BJ (cell line): ENCODE measurements at places on chromosomes 7 and 10. TPM values are rescaled to one million over a fixed set of nuclear protein-coding genes. Genes with fewer than 3 reads are reported as not detected.

Gene SAMD9L
- polyA plus RNA-seq: 2.0 and 4.8 TPM in 2 replicates

Gene PODXL
- 0.34 and 0.53 TPM in 2 replicates for polyA plus RNA-seq

Gene RAPGEF5
- polyA plus RNA-seq: 0.07 TPM in 1 of 2 replicates, not detected in the other

Gene ZNF736
- 2.9 and 4.7 TPM in 2 replicates for polyA plus RNA-seq

Gene PLA2G12B
- polyA plus RNA-seq: not detected in 2 replicates

DNA sequence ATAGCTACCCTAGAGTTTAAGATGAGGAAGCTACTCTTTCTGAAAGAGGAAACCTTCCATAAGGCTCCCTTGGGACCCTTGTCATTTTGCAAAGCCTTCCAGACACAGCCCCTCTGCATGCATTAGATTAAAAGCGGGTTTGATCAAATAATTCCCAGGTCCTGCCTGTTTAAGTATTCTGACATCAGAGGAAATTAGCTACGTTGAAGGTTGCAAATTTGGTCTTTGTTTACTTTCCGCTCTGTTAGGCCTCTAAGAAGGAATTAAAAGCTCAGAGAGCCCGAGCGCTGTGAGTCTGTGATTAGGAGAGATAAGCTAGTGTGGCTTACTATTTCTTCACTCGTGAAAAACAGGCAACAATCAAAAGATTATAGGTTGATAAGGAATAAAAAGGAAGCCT lies 1.4 kb upstream of the THSD7A start:
- no peak for DNase-seq

DNA sequence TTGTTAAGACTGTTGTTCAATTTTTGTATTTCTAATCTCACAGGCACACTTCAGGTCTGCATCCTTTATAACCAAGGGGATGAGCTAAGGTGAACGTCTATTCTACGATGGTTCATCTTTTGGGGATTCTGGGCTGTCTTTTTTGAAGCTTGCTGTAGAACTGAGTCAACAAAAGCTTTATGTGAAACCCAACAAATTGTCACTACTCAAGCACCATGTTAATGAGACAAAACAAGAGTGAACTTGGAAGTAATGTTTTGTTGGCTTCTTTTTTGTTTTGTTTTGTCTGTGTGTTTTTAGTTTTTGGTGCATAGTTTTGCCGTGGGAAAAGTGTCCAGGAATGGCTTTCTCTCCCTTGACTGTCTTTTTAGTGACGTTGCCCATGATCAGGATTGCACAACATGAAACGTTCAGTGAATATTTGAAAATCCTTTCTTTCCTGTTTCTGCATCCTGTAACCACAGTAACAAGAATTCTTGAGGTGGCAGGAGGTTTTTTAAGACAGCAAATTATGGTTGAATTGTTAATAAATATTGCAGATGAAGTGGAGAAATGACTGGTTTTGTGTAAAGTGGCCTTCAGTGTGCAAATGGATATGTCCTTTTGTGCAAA lies 65.6 kb downstream of the WIPF3 start:
- peak; percentile 90 for DNase-seq

DNA sequence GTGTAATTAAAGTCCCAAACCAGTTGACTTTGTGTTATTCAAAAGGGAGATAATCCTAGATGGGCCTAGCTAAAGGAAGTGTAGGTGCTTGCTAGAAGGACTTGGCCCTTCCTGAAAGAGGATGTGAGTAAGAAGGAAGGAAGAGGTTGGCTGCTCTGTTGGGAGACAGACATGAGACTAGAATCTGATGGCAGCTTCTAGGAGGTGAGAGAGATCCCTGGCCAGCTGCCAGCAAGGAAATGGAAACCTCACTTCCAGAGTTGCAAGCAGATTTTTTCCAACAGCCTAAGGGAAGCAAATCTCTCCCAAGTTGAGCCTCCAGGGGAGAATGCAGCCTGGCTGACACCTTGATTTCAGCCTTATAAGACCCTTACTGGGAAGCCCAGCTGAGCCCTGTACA lies 368.4 kb upstream of the ZMIZ1 start:
- DNase-seq: no peak

DNA sequence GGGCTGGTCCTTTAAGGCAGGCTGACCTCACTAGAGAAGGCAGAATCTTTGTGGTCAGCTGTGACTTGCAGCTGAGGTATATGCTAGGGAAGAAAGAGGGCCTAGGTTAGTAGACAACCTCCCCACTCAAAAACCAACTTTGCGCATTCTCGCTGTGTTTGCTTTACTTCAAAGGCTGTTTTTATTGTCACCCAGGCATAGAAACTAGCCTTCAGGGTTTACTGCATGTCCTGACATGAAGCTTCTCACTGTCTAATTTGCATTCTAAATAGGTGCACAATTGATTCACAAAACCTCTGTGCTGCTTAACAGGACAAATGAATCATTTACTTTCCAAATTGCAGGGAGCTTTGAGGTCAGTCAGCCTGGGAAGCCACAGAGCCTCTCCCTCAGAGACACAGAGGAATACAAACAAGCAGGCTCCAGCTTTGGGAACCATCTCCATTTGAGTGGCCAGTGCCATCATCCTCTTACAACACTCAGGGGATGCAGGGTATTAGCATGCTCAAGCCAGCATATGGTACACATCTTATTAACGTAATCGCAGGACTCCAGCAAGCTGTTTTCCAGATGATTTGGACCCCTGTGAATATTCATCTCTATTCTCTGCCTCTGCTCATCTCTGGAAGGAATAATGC lies 596.4 kb upstream of the GHITM start:
- no peak for DNase-seq

GRCh38 chr7:27899601-27900000 lies 159.6 kb downstream of the TAX1BP1 start:
- DNase-seq: no peak

GRCh38 chr10:416091-416515 lies 273.4 kb downstream of the DIP2C start:
- DNase-seq: no peak

DNA sequence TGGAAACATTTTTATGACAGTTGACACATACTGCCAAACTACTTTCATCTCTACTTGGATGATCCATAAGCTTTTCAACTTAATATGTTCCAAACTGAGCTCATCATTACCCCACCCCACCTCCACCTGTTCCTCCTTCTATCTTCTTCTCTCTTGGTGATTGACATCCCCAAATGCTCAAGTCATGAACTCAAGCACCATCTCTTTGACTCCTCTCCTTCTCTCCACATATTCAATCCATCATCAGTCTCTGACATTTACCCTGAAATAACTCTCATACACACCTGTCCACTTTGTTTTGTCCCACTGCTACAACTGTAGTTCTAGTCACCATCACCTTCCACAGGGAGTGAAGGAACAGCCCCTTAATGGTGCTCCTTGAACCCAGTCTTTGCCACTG lies 43.3 kb downstream of the SGCE start:
- DNase-seq: no peak

- no peak for DNase-seq
Observed at GRCh38 chr7:50556247-50556991, 8.8 kb downstream of the DDC start.

DNA sequence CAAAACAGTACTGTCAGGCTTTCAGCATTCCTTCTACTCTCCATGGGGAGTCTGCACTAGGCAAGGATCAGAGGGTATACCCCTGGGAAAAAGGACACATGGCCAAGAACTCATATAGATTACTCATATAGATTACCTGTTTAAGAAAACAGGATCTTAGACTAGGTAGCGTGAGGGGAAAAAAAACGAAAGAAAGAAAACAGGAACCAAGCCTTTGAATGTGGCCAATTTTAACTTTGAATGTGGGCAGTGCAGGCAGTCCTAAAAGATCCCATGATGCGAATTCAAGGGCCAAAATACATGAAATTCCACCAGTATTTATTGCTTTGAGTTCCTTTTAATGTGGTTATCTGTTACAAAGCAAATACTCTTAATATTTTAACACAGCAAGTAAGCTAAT lies 108.6 kb upstream of the TAC1 start:
- DNase-seq: no peak

- DNase-seq: no peak
Observed at GRCh38 chr10:114100848-114101741, 57.4 kb downstream of the ADRB1 start.
